ENCODE measurements at places on chromosomes 2 and 18.
A peak's percentile ranks its signal among the peaks of the same experiment; 100 is the strongest.

- DNase-seq, result no peak
Observed at GRCh38 chr2:206445948-206446347, 2.6 kb downstream of the ADAM23 start.

DNA sequence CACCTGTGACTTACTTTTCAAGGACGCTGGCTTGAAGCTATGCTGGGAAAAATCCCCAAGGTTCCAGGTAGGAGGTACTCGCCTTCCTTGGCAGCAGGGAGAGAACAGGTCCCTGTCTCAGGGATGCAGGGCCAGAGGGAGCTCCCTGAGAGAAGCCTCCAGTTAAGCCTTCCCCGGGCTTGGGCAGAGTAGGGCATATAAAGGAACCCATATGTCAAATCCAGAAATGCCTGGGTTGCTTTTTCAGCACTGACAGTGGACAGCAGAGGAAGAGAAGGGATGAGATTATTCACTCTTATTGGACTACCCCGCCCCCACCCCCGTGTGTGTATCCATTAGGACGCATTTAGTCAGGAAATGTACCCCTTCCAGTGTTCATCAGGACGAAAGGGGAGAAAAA lies 89.3 kb upstream of the TEX51 start:
- DNase-seq, result no peak

GRCh38 chr18:11664286-11664685 lies 24.8 kb upstream of the GNAL start:
- DNase-seq, result no peak

DNA sequence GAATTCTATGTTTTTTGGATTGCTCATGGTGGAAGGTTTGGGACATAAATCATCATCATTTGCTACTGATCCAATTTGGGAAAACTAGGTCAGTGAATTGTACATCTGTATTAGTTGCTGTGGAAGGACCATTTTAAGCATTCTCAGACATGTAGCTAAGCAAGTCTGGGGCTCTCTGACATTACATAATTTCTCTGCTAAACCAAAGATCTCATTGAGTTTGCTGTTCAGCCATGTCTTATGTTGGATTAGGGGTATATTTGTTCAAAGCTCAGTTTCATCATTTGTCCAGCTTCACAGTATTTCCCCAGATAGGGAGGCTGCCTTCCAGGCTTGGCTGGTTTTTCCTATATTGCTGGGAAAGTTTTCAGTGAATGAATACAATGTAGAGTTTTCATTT lies 399.7 kb downstream of the MTX2 start:
- DNase-seq, result peak; percentile 64

DNA sequence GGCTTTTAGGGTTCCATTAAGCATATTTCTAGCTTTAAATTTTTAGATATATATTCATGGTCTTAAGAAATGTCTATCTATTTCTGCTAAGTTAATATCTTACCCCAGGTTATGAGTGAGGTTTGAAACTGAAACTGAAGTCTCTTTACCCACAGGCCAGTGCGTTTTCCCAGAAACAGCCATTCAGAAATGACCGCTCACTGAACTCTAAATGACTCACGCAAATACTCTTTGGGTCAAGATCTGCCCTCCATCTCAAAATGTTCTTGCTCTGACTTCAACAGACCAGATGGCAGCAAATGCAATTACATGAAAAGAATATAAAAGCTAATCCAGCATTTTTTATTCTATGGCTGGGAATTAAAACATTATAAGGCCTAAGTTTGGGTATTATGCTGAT lies 315.2 kb downstream of the TDRD15 start:
- DNase-seq, result peak; percentile 11

DNA sequence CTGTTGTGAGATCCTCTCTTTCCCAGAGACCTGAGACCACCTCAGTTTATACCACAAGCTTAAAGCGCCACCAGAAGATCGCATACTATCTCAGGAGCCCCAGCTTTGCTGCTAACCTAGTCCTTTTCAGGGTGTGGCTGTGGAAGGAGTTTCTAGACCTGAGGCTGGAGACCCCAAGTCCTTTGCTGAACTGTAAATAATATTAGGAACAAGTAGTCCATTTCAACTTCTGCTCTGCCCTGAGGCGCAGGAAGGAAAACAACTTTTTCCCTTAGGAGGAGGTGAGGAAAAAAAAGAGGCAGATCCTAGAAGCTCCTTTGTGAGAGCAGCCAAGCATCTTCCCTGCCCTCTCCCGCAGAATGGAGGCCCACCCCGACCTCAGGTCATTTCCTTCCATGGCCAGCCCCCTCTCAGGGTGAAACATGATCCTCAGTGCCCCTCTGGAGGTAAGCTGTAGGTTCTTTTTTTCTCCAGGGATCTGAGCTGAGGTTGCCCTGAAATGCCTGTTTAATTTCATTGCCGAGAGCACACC lies 122.8 kb upstream of the LGALSL start:
- DNase-seq, result no peak
